ENCODE measurements at places on chromosomes 7 and 10. TPM values are rescaled to one million over a fixed set of nuclear protein-coding genes. Genes with fewer than 3 reads are reported as not detected.

OR2A42 gene
- total RNA-seq = not detected

DNA sequence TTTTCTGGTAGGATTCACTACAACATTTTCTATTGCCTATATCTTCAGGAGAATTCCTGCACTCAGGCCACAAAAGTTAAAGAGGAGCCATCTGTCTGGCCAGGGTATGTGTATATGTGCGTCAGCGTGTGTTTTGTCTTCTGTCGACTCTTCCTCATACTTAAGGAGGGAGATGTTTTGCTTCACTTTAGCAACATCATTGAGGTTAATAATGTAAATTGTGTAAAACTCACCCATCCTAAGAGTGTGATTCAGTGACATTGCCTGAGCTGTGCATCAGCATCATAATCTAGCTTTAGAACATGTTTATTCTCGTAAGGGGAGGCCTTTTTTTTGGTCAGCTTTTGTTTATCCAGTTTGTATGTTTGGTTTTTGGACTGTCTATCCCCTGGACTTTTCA is 23.7 kb downstream of the FBH1 start:
- DNase-seq = no peak
- no peaks in the 10 kb centered on the region for H3K4me1 ChIP-seq
- no peak overlapping the region for H3K27ac ChIP-seq
- peaks cover 82% of the 10 kb centered on the region for H3K36me3 ChIP-seq
- no peaks in the 10 kb centered on the region for H3K27me3 ChIP-seq

DNA sequence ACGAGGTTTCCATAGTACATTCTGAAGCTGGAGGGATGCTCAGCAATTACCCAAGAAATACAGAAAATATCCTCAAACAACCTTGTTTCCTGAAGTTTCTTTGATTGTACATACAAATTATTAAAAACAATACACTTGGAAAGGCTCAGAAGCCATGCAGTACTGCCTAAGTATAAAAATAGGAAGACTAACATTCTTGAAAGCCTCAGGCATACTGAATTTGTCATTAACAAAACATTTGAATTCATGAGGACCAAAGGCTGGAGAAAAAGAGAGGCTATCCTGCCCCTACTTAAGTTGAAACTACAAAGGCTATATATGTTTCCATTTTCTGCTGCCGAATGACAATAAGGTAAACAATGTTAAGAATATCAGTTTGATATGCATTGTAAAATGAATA is 54.3 kb upstream of the SGCE start:
- no peak overlapping the region for H3K4me3 ChIP-seq
- H3K36me3 ChIP-seq = no peaks in the 10 kb centered on the region
- no peak for DNase-seq
- H3K27me3 ChIP-seq = no peaks in the 10 kb centered on the region

DNA sequence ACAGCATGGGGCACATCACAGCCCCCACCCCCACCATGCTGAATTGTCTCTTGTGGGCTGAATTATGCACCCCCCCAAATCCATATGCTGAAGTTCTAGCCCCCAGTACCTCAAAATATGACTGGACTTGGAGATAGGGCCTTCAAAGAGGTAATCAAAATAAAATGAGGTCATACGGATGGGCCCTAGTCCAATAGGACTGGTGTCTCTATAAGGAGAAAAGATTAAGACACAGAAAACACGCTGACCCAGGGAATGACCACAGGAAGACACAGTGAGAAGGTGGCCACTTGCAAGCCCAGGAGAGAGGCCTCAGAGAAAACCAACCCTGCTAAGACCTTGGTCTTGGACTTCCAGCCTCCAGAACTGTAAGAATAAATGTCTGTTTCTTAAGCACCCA is 106.4 kb upstream of the ARID5B start:
- H3K4me1 ChIP-seq = no peaks in the 10 kb centered on the region
- no peak overlapping the region for H3K4me3 ChIP-seq
- no peaks in the 10 kb centered on the region for H3K36me3 ChIP-seq

DNA sequence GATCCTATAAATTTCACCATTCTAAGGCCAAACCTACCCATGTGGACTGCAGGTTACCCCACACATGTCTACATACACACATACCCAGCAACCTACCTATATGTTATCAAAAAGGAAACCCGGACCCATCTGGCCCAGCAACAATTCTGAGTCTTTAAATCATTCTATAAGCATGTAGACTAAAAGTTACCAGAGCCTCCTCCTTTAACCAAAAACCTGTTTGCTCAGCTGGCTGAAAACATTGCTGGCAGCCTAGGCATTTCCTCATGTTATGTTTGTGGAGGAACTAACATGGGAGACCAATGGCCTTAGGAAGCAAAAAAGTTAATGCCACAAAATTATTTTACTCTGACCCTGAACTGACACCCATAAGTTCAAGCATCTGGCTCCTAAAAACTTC is 5.3 kb upstream of the ADCK2 start:
- no peak for DNase-seq
- H3K36me3 ChIP-seq = no peaks in the 10 kb centered on the region
- no peak overlapping the region for H3K27ac ChIP-seq
- no peaks in the 10 kb centered on the region for H3K27me3 ChIP-seq
- H3K4me3 ChIP-seq = no peak overlapping the region

DNA sequence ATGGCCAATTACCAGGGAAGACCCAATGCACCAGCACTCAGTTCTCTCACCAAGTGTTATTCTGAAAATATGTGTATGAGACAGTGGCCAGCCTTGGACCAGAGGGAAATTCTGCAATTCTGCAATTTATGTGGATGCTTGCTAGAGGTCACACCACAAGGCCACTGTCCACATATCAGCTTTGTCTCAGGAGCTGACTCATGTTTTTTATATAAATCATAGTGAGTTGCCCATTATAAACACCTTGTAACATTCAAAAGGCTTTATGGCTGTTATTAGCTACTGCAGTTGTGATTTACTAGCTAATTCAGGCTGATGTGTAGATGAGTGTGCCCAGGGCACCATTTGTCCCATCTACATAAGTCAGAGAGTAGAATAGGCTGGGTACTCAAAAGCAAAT is 649.0 kb downstream of the LRMDA start:
- no peaks in the 10 kb centered on the region for H3K36me3 ChIP-seq
- DNase-seq = no peak
- H3K27ac ChIP-seq = no peak overlapping the region
- no peak overlapping the region for H3K4me3 ChIP-seq

GRCh38 chr10:110681023-110681681 is 37.0 kb downstream of the RBM20 start:
- no peak overlapping the region for H3K4me3 ChIP-seq
- no peak overlapping the region for H3K27ac ChIP-seq
- H3K4me1 ChIP-seq = no peaks in the 10 kb centered on the region
- DNase-seq = peak; percentile 48
- no peaks in the 10 kb centered on the region for H3K27me3 ChIP-seq
- H3K36me3 ChIP-seq = no peaks in the 10 kb centered on the region

DNA sequence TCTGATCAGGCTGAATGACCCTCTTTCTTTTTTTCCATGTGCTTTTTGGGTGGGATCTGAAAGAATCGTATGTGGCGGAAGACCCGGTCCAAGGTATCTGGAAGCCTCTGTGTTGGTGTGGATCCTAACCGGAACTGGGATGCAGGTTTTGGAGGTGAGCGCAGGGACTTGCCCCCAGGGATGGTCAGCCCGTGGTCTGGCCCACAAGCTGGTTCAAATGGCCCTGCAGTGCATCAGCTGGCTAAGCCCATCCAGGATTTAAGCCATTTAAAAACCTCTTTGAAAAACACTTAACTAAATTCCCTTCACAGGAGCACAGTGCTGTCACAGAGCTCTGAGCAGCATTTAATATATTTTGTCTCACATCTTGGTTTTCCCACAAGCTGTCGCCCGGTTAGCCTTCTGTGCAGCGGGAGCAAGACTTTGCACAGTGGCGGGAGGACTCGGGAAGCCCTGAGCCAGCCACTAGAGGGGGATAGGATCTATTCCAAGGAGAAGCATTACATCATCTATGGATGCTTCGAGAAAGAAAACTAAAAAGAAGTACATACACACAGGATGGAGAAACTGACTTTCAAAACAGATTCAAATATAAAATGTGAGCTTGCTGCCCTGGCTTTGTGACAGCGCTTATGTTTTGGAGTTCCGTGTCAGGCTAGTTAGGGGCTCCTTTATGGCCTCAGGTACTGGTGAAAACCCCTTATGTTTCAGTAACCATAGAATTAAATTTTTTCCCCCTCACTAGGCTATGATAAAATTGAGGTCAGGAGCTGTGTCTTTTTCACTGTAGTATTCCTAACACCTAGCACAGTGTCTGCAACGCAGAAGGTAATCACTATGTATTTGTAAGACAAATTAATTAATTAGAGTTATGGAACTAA is 11.3 kb downstream of the CPA2 start:
- peak; percentile 82 for DNase-seq
- H3K36me3 ChIP-seq = no peaks in the 10 kb centered on the region
- peaks cover 1% of the 10 kb centered on the region for H3K4me1 ChIP-seq
- H3K27me3 ChIP-seq = no peaks in the 10 kb centered on the region

DNA sequence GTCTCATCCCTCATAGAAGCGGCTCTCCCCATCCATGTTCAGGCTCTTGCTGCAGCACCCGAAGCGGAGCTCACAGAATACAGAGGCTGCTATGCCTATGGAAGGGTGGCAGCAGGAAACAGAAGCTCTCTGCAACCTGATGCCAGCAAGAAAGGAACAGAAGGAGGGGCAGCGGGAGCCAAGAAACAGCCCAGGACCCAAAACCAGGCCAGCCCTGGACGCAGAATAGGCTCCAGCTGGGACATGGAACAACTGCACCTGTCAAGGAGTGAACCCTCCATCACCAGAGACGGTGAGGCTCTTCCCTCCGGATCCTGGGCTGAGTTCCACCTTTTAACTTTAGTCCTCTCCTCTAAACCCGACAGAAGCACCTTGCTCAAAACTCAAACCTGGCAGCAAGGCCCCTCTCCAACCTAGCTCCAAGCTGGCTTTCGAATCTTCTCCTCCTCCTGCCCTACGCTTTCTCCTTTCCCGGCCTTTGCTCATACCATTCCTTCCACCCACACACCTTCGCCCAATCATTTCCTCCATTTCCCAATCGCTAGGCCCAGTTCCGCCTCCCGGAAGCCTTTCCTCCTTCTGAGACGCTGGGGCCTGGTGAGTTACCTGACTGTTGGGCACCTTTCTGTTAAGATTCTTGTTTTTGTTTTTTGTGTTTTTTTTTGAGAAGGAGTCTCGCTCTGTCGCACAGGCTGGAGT is 122.8 kb upstream of the ZNF92 start:
- DNase-seq = no peak
- no peaks in the 10 kb centered on the region for H3K36me3 ChIP-seq
- no peak overlapping the region for H3K27ac ChIP-seq
- H3K4me3 ChIP-seq = no peak overlapping the region
- peaks cover 5% of the 10 kb centered on the region for H3K4me1 ChIP-seq

DNA sequence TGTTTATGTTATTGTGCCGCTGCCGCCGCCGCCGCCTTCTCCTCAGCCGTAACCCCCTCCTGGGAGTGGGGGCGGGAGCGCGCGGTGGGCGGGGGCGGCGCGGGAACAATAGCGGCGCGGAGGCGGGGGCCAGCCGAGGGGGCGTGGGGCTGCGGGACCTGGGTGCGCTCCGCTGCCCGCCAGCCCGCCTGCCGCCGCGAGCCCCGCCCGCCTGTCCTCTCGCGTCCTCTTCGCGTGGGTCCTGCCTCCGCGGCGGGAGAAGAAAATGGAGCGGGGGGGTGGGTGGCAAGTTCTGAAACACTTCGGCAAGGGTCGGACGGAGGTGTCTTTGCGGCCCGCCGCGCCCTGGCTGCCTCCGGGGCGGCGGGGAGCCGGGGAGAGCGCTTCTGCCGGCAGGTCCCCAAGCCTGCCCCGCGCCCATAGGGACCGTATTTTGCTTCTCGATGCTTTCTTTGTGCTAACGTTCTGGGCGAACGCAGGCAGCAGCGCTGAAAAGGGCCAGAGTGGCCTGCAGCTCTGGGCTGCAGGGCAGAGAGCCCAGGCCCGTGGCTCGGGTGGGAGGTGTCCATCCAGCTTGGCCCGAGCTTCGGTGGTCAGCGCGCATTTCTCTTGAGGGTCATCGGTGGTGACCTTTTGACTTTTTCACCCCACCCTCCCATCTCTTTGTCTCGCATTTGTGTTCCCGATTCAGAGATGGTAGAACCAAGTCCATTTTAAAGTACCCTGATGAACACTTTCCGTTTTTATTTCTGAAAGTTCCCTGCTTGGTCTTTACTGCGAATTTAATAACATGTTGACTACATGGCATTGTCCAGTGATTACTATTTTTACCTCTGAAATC is 613 bp downstream of the MAPK8 start:
- H3K27me3 ChIP-seq = no peaks in the 10 kb centered on the region
- H3K27ac ChIP-seq = peak overlapping the region; percentile 97
- H3K4me3 ChIP-seq = peak overlapping the region; percentile 81

DNA sequence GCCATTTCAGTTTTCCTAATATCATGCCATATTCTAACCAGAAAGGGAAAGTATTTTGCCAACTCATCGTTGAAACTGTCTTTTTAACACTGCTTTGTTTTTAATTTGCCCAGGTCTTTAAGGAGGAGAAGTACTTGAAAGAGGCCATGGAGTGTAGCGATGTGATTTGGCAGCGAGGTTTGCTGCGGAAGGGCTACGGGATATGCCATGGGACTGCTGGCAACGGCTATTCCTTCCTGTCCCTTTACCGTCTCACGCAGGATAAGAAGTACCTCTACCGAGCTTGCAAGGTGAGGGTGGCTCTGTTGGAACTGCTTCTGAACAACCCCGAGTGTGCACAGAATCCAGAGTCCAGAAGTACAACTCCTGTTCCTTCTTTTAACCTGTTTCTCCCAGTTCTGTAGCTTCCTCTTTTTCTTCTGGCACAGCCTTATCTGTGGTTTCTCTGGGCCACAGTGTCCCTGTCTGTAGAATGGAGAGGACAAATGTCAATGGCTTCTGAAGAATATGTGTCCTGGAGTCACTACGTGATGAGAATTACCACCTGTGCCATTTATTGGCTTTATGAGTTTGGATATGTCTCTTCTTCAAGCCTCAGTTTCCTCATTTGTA is 60.1 kb downstream of the LANCL2 start:
- peaks cover 11% of the 10 kb centered on the region for H3K36me3 ChIP-seq
- no peak overlapping the region for H3K27ac ChIP-seq
- no peak for DNase-seq
- H3K4me3 ChIP-seq = no peak overlapping the region
- no peaks in the 10 kb centered on the region for H3K4me1 ChIP-seq

DNA sequence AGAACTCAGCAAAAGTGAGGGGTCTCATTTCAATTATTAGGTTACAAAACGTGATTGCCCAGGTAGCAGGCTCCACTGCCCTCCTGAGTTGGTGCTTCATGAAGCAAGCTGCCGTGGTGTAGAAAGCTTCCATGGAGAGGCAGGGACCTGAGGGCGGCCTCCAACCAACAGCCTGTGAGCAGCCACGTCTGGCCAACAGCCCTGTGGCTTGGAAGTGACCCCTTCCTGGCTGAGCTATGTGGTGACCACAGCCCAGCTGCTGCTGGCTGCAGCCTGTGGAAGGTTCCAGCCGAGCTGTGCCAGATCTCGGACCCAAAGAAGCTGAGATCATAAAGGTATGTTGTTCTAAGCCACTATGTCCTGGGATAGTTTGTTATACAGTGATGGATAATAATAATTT is 122.5 kb upstream of the KLF6 start:
- no peak for DNase-seq
- H3K4me3 ChIP-seq = no peak overlapping the region
- H3K27me3 ChIP-seq = no peaks in the 10 kb centered on the region
- H3K27ac ChIP-seq = peak overlapping the region; percentile 66

ETV1 gene
- total RNA-seq = 62.8 TPM

CACNB2 gene
- total RNA-seq = 23.9 TPM
